ENCODE measurements at places on chromosomes 3 and 15.

DNA sequence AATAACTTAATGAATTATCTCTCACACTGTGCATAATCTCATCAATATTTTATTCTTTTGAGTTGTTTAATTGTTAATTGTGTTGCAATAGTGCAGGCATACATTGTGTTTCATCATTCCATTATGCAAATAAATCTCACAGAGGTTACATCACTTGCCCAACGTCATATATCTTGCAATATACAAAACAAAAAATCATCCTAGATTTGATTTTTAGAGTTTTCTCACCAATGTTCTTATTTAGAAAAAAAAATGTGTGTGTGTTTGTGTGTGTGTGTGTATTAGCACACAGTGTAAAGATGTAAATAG is 662.5 kb upstream of the GBE1 start:
- no peak overlapping the region for H3K27ac ChIP-seq
- H3K4me1 ChIP-seq, result no peaks in the 10 kb centered on the region
- DNase-seq, result no peak
- H3K27me3 ChIP-seq, result no peaks in the 10 kb centered on the region
- no peaks in the 10 kb centered on the region for H3K36me3 ChIP-seq

DNA sequence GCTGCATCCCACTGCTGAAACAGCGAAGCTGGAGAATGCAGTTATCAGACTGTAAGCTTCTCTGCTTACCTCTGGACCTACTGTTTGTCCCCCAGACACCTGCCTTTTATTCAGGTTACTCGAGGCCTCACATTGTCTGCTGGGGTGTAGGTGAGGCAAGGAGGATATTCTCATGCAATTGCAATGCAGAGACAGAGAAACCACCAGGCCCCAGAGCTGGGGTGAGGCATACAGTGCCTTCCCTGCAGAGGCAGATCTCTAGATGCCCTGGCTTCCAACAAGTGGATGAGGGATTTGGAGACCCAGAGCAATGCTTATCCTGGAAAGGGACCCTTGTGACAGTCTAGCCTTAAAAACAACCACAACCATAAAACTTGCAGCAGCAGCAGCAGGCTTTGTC is 263.4 kb upstream of the ST8SIA2 start:
- no peaks in the 10 kb centered on the region for H3K27me3 ChIP-seq
- no peak for DNase-seq
- H3K27ac ChIP-seq, result no peak overlapping the region
- H3K36me3 ChIP-seq, result peaks cover 15% of the 10 kb centered on the region
- no peaks in the 10 kb centered on the region for H3K4me1 ChIP-seq

DNA sequence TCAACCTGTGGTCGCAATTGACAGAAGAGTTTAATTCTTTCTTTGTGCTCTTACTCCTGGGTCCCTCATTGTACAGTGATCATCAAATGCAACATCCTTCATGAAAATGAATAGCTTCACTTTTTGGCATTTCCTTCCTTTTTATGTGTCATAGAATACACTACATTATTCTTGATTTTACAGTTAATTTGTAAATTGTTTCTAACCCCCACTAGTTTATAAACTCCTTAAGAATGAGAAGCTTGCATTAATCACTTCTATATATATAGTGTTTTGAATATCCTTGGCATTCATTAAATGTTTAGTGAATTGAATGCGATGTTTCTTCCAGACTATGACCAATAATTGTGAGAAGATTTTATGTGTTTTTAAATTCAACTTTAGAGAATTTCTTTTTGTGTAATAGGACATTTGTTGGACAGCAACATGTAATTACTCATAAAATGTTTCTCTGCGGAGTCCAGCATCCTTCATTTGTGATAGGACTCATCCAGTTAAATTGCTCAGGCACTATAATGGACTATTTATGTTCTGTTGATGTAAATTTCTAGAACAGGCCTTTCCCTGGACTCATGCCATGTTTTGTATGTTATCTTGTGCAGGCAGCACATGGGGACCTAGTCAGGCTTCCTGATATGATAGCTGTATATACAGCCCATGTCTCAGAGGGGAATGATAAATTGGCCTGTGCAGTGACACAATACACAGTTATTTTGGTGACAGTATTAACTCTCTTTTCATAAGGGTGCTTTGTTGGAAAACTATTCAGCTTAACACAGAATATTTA is 51.3 kb downstream of the MBNL1 start:
- no peak overlapping the region for H3K4me3 ChIP-seq
- peak overlapping the region; percentile 51 for H3K27ac ChIP-seq
- H3K4me1 ChIP-seq, result peaks cover 17% of the 10 kb centered on the region
- H3K27me3 ChIP-seq, result no peaks in the 10 kb centered on the region

GRCh38 chr15:68447976-68448755 is 16.2 kb upstream of the ITGA11 start:
- no peak for DNase-seq
- H3K27ac ChIP-seq, result no peak overlapping the region
- peaks cover 6% of the 10 kb centered on the region for H3K27me3 ChIP-seq
- H3K36me3 ChIP-seq, result no peaks in the 10 kb centered on the region

DNA sequence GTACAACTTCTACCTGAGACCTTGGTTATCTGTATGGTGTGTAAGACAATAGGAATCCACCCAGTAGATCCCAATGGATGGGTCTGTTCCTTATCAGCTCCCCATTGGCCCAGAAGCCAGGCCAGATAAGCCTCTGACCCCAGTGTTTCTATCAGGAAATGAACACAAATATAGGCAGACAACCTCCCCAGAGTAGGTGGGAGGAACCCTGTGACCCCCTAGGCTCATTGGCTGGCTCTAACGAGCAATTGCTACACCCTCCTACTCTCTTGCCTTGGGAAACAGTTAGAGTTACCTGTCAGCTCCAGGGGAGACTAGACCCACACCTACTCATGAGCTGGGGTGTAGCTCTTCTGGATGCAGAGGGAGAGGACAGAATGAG is 299.9 kb downstream of the UACA start:
- H3K4me3 ChIP-seq, result no peak overlapping the region
- H3K27ac ChIP-seq, result no peak overlapping the region
- no peak for DNase-seq
- H3K27me3 ChIP-seq, result no peaks in the 10 kb centered on the region
- H3K36me3 ChIP-seq, result no peaks in the 10 kb centered on the region

DNA sequence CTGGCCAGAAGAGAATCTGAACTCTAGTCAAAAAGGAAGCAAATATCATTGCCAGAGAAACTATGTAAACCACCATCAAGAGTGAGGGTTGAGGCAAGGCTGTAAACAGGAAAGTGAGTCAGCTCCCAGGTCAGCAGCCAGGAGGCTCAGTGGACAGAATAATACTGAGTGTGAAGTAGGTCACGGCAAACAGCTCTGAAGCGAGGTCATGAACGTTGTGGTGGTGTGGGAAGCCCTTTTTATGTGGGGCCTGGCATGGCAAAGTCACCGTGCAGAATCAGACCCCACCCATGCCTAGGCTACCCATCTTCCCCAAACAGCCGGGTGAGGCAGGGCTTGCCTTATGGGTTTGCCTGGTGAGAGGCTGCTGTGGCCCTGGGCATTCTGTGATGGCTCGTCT is 43.9 kb downstream of the THBS1 start:
- H3K4me1 ChIP-seq, result peaks cover 15% of the 10 kb centered on the region
- no peaks in the 10 kb centered on the region for H3K36me3 ChIP-seq
- no peak overlapping the region for H3K4me3 ChIP-seq
- H3K27me3 ChIP-seq, result no peaks in the 10 kb centered on the region

- H3K4me3 ChIP-seq, result no peak overlapping the region
- H3K36me3 ChIP-seq, result no peaks in the 10 kb centered on the region
- no peaks in the 10 kb centered on the region for H3K27me3 ChIP-seq
- H3K27ac ChIP-seq, result no peak overlapping the region
- H3K4me1 ChIP-seq, result peaks cover 3% of the 10 kb centered on the region
Observed at GRCh38 chr15:89822611-89822950, 7.9 kb upstream of the ANPEP start.

DNA sequence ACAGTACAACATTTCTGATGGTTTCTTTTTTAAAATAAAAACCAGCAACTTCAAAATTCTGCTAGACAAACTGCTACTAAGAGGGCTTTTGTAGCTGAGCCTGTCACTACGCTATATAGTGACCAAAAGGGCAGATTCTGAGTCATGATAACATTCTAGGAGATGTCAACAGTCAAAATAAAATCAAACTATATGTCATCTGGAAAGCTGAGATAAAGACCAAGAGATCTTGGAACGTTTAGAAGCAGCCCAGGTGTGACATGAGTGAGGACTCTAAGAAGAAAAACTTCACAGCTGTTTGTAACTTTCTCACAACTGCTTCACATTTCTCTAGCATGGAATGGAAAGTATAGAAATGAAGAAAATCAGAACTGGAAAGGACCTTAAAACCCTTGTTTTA is 84.6 kb downstream of the FILIP1L start:
- no peak for DNase-seq
- H3K4me3 ChIP-seq, result no peak overlapping the region
- no peaks in the 10 kb centered on the region for H3K27me3 ChIP-seq
- no peaks in the 10 kb centered on the region for H3K36me3 ChIP-seq

DNA sequence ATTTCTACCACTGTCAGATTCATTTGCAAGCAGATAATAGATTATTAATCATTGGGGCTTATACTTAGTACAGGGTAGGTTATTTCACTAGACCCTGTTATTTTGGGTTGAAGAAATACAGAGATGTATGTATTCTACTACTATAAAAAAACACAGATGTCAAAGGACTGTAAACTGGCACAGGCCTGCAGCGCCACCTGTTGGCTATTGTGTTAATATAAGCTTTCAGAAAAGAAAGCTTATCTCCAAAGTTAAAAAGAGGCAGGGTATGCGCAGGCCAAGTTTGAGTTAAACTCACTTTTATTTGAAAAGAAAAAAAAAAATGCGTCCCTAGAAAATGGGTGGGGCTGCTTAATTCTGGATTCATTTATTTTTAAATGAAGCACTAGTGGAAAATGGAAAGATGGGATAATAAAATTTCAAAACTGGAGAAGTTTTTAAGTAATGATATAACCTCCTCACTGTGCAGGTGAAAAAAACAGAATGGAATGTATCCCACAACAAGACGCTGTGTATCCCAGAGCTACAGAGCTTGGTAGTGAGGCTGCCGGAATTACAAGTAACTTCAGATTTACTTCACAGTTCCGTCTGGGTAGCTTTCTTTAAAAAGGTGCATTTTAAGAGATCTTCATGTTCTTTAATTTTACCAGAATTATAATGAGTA is 407.2 kb upstream of the TGFBR2 start:
- H3K27me3 ChIP-seq, result no peaks in the 10 kb centered on the region
- DNase-seq, result no peak
- no peak overlapping the region for H3K4me3 ChIP-seq
- H3K27ac ChIP-seq, result no peak overlapping the region

DNA sequence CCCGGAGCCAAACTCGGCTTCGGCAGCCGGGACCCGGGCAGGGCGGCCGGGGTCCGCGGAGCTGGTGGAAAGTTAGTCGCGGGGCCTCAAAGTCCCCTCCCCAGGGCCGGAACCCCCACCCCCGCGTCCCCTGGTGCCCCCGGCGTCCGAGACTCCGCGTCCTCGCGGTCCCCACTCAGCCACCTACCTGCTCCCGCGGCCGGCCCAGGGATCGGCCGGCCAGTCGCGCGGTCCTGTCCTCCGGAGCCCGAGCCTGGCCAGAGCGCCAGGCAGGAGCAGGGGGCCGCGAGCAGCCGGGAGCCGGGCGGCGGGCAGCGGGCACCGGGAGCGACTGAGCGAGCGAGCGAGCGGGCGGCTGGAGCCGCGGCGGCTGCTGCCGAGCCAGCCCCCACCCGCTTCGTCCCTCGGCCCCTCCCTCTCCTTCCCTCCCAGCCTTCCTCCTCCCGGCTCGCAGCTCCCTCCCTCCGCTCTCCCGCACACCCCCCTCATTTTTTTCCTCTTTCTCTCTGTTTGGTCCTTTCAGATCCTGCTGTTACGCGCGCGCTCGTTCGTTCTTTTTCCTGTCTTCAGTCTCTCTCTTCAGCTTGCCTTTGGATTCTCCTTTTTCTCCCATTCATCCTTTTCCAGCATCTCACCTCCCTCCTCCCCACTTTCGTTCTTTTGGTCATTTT is at the start of gene MEGF11:
Gene MEGF11 (minus strand): TSS at position 333 of the 671 bp plus-strand sequence. CDS start 125,347 bp downstream, outside the sequence.
- H3K4me1 ChIP-seq, result peaks cover 21% of the 10 kb centered on the region
- H3K36me3 ChIP-seq, result no peaks in the 10 kb centered on the region
- H3K4me3 ChIP-seq, result peak within 1 kb of the TSS; percentile 43
- H3K27me3 ChIP-seq, result peaks cover 16% of the 10 kb centered on the region

- H3K27ac ChIP-seq, result no peak overlapping the region
- DNase-seq, result no peak
Observed at GRCh38 chr15:96067677-96068076, 262.8 kb upstream of the NR2F2 start.

DNA sequence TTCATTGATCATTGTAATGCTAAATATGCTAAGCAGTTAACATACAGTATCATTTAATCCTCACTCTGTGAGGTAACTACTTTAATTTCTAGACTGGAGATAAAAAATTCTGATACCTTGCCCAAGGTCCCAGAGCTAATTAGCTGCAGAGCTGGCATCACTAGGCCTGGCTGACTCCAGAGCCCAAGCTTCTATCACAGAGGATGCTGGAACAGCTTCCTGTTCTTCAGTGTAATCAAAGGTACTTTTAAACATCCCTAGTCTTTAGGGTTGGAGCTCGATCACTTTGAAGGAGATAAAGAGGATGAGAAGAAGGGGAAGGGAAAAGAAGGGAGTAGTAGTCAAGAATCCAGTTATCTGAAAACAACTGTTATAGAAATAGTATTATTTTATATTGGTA is 37.1 kb upstream of the BOC start:
- DNase-seq, result no peak
- H3K4me3 ChIP-seq, result no peak overlapping the region
- no peaks in the 10 kb centered on the region for H3K36me3 ChIP-seq
- no peaks in the 10 kb centered on the region for H3K4me1 ChIP-seq

GRCh38 chr15:59273234-59273633 is 66.6 kb downstream of the LDHAL6B start:
- H3K27me3 ChIP-seq, result no peaks in the 10 kb centered on the region
- no peaks in the 10 kb centered on the region for H3K36me3 ChIP-seq
- H3K4me1 ChIP-seq, result no peaks in the 10 kb centered on the region
- H3K27ac ChIP-seq, result no peak overlapping the region

- no peak overlapping the region for H3K27ac ChIP-seq
- H3K27me3 ChIP-seq, result no peaks in the 10 kb centered on the region
- no peak overlapping the region for H3K4me3 ChIP-seq
- DNase-seq, result no peak
- H3K4me1 ChIP-seq, result peaks cover 5% of the 10 kb centered on the region
Observed at GRCh38 chr3:23999012-23999641, 54.0 kb downstream of the NR1D2 start.

GRCh38 chr3:106913111-106913698 is 464.0 kb upstream of the CCDC54 start:
- DNase-seq, result no peak
- H3K27me3 ChIP-seq, result no peaks in the 10 kb centered on the region
- H3K4me1 ChIP-seq, result no peaks in the 10 kb centered on the region
- no peaks in the 10 kb centered on the region for H3K36me3 ChIP-seq
- H3K4me3 ChIP-seq, result no peak overlapping the region
- H3K27ac ChIP-seq, result no peak overlapping the region

DNA sequence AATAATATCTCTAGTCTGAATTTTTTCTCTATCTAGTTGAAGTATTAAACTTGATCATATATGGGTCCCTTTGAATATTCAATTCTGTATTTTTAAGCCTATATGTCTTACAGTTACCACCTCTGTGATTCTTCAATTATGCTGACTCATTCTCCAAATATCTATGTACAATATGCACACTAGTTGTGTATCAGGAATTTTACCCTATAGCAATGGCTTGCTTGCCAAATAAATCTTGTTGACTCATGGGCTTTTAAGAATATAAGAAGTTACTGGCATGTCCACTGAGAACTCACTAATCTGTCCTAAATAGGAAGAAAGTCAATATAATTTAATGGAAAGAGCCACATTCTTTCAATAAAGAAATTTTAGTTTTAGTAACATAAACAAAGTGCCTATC is 656.3 kb downstream of the RBMS3 start:
- H3K36me3 ChIP-seq, result no peaks in the 10 kb centered on the region
- no peak for DNase-seq
- no peak overlapping the region for H3K4me3 ChIP-seq
- no peaks in the 10 kb centered on the region for H3K27me3 ChIP-seq
